ENCODE measurements at places on chromosomes 4 and X.

GRCh38 chrX:20951016-20951810 lies 423.0 kb upstream of the CNKSR2 start:
- no peak for DNase-seq

GRCh38 chrX:144896323-144896722 lies 351.0 kb upstream of the SPANXN1 start:
- DNase-seq: no peak

- DNase-seq: no peak
Measured at GRCh38 chrX:11040405-11040804, 70.7 kb upstream of the HCCS start.

GRCh38 chr4:164204434-164204833 lies 549.5 kb upstream of the SMIM31 start:
- no peak for DNase-seq

- no peak for DNase-seq
Measured at GRCh38 chrX:110449312-110449711, 90.7 kb downstream of the RTL9 start.

GRCh38 chr4:78566834-78567499 lies 15.4 kb downstream of the ANXA3 start:
- no peak for DNase-seq

- no peak for DNase-seq
Measured at GRCh38 chr4:102761296-102761701, 531 bp upstream of the MANBA start.

GRCh38 chr4:154741922-154742850 lies 1.6 kb upstream of the LRAT start:
- no peak for DNase-seq

GRCh38 chr4:114057746-114058145 lies 78.3 kb upstream of the ARSJ start:
- DNase-seq: no peak

- DNase-seq: no peak
Measured at GRCh38 chr4:134807231-134807745, 605.7 kb upstream of the PABPC4L start.

- no peak for DNase-seq
Measured at GRCh38 chrX:9952300-9952699, 14.9 kb upstream of the CLDN34 start.

DNA sequence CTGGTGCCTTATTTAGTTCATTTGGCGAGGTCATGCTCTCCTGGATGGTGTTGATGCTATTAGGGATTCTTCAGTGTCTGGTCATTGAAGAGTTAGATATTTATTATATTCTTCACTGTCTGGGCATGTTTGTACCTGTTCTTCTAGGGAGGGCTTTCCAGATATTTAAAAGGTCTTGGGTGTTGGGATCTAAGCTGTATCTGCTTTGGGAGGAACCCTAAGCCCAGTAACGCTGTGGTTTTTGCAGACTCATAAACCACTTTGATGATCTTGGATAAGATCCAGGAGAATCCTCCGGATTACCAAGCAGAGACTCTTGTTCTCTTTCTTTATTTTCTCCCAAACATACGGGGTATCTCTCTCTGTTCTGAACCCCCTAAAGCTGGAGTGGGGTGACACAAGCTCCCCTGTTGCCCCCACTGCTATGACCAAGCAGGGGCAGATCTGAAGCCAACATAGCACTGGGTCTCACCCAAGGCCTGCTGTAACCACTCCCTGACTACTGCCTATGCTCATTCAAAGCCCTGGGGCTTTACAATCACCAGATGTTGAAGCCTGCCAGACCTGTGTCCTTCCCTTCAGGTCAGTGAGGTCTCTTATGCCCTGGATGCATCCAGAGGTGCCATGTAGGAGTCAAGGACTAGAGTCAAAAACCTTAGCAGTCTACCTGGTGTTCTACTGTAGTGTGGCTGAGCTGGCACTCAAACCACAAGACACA lies 187.6 kb downstream of the GUCY2F start:
- no peak for DNase-seq

- no peak for DNase-seq
Measured at GRCh38 chr4:158346576-158346975, 136.3 kb downstream of the TMEM144 start.

GRCh38 chrX:134469486-134469885 lies 9.5 kb downstream of the HPRT1 start:
- no peak for DNase-seq

DNA sequence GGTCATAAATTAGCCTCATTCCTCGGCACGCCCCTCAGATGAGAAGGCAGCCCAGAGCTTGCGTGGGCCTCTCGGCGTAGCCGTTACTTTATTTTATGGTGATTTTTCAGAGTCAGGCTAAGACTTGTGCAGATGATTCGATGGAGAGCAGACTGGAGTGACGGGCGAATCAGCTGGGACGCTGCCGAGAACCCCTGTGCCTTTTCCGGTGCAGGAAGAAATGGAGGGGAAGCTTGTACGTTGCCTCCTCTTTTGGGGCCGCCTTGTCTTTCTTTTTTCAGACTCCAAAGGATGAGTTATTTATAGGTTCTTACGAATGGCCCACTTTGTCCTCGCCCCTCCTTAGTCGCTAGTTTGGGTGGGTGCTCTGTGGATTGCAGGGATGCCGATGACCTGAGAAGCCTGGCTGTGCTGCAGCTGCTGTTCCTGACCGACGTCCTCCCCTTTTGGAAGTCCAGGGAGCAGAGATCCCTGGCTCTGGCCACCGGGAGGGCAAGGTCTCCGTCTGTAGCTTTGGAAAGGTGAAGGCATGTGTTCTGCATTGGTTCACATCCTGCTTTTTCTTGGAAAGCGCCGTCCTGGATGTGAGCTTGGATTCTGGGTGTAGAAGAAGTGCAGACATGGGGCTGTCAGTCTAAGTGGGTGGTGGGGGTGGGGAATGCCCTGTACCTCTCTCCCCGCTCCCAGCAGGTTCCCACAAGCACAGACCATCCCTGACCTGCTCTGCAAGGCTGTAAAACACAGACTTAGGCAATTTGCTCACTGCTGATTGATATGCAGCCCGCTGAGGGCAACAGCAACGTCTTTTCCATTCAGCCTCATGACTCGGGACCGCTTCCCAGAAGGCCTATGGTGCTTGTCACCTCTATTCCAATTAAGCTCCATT lies 9.3 kb downstream of the SORCS2 start:
- DNase-seq: no peak

DNA sequence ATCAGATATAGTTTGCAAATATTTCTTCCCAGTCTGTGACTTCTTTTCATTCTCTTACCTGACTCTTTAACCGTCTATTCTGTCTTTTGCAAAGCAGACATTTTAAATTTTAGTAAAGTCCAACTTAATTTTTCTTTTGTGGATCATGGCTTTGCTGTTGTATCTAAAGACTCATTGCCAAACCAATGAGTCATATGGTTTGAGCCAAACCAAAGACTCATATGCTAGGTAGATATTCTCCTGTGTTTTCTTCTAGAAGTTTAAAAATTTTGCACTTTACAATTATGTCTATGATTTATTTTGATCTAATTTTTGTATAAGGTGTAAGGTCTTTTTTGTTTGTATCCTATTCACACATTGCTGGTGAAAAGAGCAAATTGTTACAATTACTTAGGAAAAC lies 446.8 kb downstream of the ANKRD50 start:
- no peak for DNase-seq

DNA sequence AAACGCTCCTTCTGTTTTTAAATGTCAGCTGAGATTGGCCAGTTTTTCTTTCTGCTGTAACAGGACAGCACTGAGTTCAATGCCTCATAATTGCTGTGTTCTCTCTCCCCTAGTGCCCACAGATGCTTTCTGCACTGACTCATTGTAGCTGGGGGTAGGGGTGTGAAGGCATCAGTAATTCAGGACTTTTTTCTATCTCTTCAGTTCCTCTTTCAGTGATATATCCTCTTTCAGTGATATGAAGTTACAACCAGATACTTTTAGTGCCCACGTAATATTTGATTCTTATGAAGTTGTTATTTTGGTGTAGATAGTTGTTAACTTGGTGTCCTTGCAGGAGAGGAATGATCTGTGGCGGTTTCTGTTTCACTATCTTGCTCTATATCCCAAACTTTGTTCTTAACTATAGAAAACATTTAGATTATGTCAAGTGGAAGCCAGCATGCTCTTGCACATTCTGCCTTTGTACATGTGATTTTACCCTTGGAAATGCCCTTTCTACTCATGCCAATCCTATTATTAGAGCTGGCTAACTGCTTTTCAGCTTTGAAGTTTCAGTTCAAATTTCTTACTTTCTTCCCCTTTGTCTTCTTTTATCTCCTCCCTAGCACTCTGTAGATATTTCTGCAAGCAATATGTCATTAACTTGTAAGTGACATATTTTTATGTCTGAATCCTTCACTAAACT lies 1258.4 kb downstream of the FAM133A start:
- DNase-seq: no peak

- DNase-seq: no peak
Measured at GRCh38 chr4:181475781-181476507, 767.3 kb upstream of the TENM3 start.

DNA sequence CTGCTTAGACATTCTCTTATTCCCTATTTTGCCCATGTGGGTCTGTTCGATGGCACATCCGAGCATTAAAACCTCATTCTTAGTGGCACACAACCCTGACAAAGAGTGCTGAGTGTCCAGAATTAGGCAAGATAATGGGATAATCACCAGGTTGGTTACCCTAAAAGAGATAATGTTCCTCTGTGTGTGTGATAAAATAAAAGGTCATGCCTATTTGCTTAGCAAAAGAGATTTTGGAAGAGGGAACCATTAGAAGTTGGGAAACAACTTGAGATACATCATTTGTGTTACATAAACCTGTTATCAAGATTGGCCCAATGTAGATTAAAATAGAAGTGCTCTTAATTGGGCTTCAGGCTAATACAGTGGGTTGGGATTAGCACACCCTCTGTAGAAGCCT lies 182.7 kb downstream of the NWD2 start:
- no peak for DNase-seq

DNA sequence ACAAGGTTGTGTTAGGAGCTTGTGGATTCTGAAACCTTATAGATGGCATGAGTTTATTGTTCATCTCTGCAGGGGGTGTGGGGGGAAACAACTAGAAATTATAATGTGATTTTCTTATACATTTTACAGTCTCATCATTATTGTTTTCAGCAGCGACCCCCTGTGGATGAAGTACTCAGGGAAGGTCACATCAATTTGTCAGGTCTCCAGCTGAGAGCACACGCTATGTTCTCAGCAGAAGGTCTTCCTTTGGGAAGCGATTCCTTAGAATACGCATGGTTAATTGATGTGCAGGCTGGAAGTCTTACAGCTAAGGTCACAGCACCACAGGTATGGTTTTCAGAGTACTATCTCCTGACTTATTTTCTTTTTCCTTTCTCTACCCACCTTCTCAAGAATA lies 72.2 kb downstream of the BLTP1 start:
- DNase-seq: no peak

GRCh38 chrX:132737743-132738142 lies 220.7 kb downstream of the HS6ST2 start:
- no peak for DNase-seq

GRCh38 chr4:18930487-18930886 lies 908.9 kb upstream of the LCORL start:
- no peak for DNase-seq

- DNase-seq: no peak
Measured at GRCh38 chr4:184019076-184019475, 114.0 kb downstream of the STOX2 start.

GRCh38 chr4:52111995-52112394 lies 60.9 kb downstream of the SPATA18 start:
- DNase-seq: no peak

DNA sequence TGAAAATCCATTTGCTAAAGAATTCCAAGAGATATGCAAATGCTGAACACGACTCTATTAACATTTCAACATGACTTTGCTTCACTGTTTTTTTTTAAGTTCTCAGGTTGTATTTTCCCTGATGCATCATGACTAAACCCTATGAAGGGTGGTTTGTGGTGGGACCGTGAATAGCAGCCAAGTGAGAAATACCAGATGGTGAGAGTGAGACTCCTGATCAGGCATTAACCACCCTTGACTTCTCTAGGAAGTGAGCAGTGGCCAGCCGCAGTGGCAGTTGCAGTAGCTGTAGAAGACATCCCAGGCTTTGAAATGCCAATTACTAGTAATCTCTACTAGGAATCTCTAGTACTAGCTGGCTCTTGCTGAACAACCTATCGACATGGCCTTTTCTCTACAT lies 383.4 kb downstream of the FAM133A start:
- no peak for DNase-seq

- no peak for DNase-seq
Measured at GRCh38 chr4:88411491-88412096, 32.9 kb downstream of the HERC6 start.

DNA sequence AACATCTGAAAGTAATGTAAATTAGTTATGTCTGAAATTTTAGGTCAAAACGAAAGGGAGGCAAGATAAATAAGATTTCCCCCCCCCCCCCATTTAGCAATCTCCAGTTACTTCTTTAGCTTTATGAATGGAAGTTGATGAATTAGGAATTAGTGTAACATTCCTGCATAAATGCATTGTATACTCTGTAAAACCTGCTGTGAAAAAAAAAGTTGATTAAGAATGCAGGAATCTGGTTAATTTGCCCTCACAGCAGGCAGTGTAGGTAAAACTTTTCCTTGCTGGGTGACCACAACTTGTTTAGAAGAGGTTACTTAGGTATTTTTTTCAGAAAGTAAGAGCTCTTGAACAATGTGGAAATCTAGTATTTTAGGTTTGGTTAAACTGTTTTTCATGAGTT lies 15.3 kb downstream of the LARP7 start:
- DNase-seq: no peak

DNA sequence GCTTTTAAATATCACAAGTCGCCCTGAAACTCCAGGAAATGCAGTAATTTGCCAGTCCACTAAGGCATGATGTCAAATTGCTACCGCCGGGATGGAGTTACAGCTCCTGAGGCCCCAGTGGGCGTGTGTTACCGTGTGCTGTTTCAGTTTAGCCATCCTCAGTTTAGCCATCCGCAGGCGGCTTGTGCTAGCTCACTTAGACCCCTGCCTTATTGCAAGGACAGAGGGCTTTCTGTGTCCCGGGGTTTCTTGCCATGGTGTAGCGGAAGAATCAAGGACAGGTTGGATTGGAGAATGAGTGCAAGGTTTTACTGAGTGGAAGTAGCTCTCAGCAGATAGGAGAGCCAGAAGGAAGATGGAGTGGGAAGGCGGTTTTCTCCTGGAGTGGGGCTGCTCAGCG lies 33.8 kb upstream of the LRBA start:
- DNase-seq: no peak

GRCh38 chrX:30283456-30284200 lies 25.6 kb downstream of the NR0B1 start:
- no peak for DNase-seq

DNA sequence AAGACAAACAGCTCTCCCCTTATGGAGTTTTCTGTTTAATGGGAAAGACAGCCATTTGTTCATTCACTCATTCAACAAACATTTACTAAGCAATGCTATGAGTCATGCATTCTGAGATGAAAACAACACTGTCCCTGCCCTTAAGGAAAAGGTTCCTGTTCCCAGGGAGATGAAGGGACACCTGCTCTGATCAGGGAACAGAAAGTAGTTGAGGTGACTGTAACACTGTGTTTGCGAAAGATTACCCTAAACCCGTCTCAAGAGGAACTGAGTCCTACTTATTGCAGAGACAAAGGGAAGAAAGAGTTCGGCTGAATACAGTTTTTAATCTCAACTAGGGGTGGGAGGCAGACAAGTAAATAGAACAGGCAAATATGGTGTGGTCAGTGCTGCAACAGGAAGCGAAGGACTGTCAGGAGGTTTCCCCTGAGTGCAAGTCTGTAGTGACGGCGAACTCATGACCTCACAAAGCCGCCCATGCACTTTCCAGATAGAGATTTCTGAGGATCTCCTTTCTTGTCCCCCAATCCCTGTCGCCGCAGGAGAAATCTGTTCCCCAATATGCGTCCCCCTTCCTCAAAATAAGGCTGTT lies 712 bp downstream of the STX18 start:
- DNase-seq: no peak

All from ascending aorta (tissue), 2 donors.